ENCODE measurements at places on chromosomes 6 and 20.

GRCh38 chr6:52454556-52454955 is 34.4 kb downstream of the EFHC1 start:
- DNase-seq: no peak

GRCh38 chr6:165298402-165298801 is 11.0 kb downstream of the C6orf118 start:
- DNase-seq: no peak

DNA sequence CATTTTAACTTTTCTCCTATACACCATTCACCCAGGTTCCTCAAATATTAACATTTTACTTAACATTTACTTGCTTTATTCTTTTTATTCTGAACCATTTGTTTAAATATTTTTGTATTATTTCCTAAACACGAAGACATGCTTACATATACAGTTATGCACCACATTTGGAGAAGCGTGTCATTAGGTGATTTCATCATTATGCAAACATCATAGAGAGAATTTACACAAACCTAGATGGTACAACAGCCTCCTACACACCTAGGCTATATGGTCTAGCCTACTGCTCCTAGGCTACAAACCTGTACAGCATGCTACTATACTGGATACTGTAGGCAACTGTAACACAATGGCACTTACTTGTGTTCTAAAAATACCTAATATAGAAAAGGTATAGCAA is 6.6 kb downstream of the TDP2 start:
- DNase-seq: no peak

DNA sequence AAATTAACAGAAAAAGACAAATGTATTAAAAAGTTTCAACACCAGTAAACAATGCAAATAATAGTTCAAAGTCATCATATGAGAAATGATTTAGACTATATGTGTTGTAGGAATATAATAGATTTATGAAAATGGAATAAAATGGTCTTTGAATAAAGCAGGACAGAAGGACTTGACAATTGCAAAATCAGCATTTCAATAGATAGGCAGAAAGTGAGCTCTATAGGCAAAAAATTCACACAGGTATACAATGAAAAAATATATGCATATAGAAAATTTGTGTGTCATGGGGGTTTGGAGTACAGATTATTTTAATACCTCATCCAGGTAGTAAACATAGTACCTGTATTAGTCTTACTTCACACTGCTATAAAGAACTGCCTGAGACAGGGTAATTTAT is 571.1 kb upstream of the EYS start:
- DNase-seq: no peak

- DNase-seq: no peak
Measured at GRCh38 chr6:167574431-167575151, 249.7 kb downstream of the TTLL2 start.

GRCh38 chr6:35370124-35370741 is 27.9 kb downstream of the PPARD start:
- peak; percentile 50 for DNase-seq

DNA sequence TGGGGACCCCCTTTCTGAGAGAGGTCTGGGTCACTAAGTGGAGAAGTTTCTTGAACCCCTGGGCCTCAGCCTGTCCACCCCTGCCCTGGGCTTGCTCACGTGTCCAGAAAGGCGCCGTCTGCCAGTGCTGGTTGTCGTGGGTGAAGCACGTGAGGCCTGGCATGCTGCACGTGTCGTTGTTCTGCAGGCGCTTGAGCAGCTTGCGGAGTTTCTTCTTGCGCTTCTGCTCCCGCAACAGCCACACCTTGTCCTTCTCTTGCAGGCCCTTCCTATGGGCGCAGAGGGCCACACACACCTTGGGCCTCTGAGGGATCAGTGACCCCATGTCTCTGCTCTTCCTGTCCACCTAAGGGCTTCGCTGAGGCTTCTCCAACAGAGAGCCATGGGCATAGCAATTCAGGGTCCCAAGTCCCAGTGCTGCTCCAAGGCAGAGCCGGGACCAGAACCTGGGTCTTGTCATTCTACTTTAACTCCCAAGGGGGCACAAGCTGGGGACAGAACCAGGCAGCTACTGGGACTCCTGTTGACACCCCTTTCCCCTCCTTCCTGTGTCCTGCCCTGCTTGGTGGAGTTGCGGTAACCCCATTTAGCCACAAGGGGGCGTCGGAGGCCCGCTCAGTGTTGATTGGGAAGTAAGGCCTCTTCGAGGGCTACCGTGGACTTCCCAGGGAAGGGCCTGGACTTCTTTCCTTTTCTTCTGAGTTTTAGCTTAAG is 121.8 kb downstream of the SULF2 start:
- DNase-seq: peak; percentile 74

DNA sequence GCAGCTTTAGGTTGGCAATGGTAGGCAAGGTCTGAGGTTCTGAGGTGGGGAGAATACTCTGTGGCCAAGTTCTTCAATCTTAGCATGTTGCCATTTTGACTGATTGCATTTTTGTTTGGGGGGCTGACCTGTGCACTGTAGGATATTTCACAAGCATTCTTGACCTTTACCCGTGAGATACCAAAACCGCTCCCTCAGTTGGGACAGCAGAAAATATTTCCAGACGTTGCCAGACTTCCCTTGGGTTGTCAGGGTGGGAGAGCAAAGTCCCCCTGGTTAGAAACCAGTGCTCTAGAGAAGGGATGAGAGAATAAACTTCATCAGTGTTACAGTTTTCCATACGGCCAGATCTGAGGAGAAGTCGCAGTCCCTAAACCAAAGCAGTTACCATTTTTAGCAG is 279.6 kb downstream of the TFAP2B start:
- no peak for DNase-seq

GRCh38 chr6:139801571-139802321 is 427.3 kb upstream of the CITED2 start:
- no peak for DNase-seq

GRCh38 chr6:3306848-3307247 is 48.1 kb downstream of the PSMG4 start:
- DNase-seq: no peak

GRCh38 chr6:134814076-134814695 is 135.7 kb downstream of the ALDH8A1 start:
- no peak for DNase-seq

- no peak for DNase-seq
Measured at GRCh38 chr20:44997668-44998067, 31.4 kb downstream of the STK4 start.

DNA sequence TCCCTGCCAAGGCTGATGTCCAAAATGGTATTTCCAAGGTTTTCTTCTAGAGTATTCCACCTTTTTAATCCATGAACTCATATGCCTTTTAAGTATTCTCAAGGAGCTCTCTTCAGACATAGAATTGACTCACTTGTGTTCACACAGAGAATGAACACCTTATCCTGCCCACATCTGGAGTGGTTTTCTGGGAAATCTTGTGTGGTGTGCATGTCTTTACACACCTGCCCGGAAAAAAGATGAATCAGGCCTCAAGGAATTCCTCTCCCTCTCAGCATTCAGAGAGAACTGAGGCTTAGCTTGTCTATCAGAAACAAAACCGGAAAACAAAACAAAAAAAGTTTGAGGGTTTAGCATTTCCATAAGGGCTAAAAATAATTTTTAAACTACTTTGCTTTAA is 148.8 kb downstream of the TFAP2A start:
- no peak for DNase-seq
